ENCODE measurements at places on chromosomes 1 and 21. TPM values are rescaled to one million over a fixed set of nuclear protein-coding genes. Genes with fewer than 3 reads are reported as not detected.

B3GALT2 gene
- 3.3 TPM for total RNA-seq

- DNase-seq = no peak
Observed at GRCh38 chr1:240572328-240572727, 39.6 kb downstream of the GREM2 start.

PER3 gene
- 9.8 TPM for total RNA-seq

GRCh38 chr21:38909929-38910328 lies 104.2 kb downstream of the ETS2 start:
- DNase-seq = no peak

C1orf53 gene
- 0.89 TPM for total RNA-seq

CCDC27 gene
- total RNA-seq = not detected

MMEL1 gene
- 1.3 TPM for total RNA-seq

DNA sequence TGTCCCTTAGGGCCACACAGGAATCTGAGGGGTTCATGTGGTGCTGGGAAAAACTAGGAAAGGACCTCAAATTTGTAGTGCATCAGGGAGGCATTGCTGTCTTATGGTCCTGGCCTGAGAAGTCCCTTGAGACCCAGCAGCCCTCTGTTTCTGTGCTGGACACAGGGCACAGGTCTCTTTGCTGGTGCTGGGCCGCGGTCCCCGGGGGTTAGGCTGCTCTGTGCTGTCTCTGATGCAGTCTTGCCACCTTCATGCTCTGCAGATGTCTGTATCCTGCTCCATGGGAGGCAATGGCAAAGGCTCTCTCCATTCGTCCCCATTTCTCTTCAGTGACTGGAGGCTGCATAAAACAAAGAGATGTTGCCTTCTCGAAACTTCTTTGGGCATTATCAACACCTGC lies 13.0 kb downstream of the EDARADD start:
- no peak for DNase-seq

GRCh38 chr1:8682573-8682972 lies 134.9 kb downstream of the RERE start:
- no peak for DNase-seq

DNA sequence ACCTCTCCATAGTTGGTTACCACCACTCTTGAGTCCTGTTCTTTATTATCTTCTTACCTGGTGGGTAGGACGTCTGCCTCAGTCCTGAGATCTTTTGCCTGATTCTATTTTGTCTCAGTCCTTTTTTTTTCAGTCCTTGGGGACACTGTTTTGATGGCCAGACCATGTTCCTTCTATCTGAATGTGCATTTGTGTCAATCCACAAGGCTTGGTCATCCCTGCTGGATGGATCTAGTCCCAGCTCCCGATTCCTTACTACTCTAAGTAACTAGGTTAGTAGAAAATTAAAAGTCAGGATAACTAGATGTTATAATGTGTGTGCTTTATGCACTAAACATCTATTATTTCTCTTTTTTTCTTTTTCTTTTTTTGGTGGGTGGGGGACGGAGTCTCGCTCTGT lies 28.1 kb upstream of the AK4 start:
- no peak for DNase-seq

NUAK2 gene
- 2.0 TPM for total RNA-seq

DNA sequence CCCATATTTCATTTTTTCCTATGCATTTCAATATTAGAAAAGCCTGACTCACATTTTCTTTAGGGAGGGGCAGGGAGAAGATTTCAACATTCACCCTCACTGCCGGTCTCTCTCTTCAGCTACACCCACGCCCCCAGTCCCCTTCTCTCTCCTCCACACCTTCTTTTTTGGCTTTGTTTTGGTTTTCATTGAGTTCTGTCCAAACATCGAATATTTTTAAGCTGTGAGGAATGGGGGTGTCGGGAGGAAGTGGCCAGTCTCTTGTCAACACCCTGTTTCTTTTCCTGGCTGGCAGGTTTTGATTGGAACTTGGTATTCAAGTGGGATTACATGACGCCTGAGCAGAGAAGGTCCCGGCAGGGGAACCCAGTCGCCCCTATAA lies 177.3 kb downstream of the PGBD5 start:
- no peak for DNase-seq

TTC22 gene
- 3.6 TPM for total RNA-seq

CATSPERE gene
- 1.9 TPM for total RNA-seq

DNA sequence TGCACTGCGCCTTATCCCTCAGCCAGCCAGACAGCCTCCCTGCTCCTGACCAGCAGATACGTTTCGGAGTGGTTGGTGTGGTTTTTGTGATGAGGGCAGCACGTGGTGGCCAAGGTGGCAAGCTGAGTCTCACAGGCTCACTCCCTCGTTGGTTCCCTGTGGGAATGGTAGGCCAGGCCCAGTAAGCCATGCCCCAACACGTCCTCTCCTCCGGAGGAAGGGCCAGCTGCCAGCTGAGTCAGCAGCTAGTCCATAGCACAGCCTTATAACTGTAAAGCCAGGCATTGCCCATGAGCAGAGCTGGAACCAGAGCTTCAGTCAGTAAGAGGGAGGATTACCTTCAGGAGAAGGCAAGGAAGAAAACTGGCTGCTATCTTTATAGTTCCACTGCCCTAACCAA lies 29.5 kb downstream of the SZRD1 start:
- DNase-seq = no peak

GRCh38 chr1:218521414-218522169 lies 176.5 kb downstream of the TGFB2 start:
- DNase-seq = no peak

DNA sequence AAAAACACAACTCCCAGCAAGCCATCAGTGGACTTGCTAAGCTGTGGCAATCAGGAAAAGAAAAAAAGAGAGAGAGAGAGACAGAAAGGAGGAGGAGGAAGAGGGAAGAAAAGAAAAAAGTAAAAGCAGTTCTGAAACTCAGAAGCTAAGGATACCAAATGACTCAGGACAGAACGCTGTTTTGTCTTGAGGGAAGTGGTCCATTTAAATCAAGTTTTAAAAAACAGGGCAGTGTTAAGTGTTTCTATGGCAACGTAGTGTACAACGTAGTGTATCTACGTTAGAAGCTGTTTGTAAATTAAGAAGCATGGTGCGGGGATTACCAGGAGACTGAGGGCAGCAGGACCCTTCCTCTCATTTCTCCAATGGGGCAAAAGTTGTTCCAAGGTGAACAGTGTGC lies 5.8 kb downstream of the ADORA3 start:
- DNase-seq = no peak

CAMK2N1 gene
- total RNA-seq = 9.0 TPM

GRCh38 chr1:53061859-53062707 lies at the start of gene PODN:
Gene PODN, plus strand, starts transcription at chr1:53062213. Its CDS starts 7,643 bp downstream, at chr1:53069856.
- DNase-seq = no peak

- no peak for DNase-seq
Observed at GRCh38 chr1:53292690-53293089, 35.2 kb downstream of the LRP8 start.

PLPPR5 gene
- 3.2 TPM for total RNA-seq

DNA sequence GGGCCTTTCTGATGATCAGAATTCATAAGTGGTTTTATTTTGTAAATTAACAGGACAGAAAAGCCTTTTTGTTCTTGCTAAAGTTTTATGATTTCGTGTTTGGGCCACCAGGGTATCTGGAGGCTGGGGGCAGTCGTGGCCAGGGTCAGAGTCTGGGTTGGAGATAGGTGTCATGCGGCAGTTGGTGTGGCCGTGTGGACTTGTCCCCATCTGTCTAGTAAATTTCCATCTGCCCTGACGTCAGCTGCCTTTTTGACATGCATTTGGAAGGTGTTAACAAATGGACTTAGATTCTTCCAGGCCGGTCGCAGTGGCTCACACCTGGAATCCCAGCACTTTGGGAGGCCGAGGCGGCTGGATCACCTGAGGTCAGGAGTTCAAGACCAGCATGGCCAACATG lies 56.8 kb downstream of the SKI start:
- no peak for DNase-seq

GRCh38 chr1:209030454-209031167 lies 552.9 kb upstream of the CAMK1G start:
- DNase-seq = no peak

CCDC30 gene
- 1.8 TPM for total RNA-seq

- DNase-seq = no peak
Observed at GRCh38 chr1:44596511-44596910, 77.8 kb downstream of the TMEM53 start.

GRCh38 chr1:235291599-235292091 lies 36.3 kb downstream of the ARID4B start:
- DNase-seq = no peak

C1orf185 gene
- not detected for total RNA-seq

GJA9 gene
- total RNA-seq = not detected

GRCh38 chr1:7070389-7071029 lies 285.3 kb downstream of the CAMTA1 start:
- peak; percentile 23 for DNase-seq

DNA sequence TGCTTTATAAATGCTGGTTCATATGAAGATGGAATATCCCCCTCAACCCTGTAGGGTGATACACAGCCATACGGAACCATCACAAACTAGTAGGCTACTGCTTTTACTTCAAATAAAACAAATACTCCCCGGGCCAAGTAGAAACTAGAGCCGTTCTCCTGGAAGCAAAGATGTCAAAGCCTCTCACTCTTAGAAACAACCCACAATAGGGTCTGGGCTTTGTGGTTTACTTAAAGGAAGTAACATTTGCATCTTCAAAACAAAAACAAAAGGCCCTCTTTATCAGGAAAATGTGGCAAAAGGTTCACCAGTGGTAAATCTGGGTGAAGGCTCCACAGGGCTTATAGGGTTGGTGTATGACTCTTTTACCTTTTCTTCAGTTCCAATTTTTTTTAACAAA lies 49.8 kb downstream of the HLCS start:
- DNase-seq = no peak

- DNase-seq = no peak
Observed at GRCh38 chr1:55943721-55944435, 635.5 kb downstream of the PLPP3 start.

SORT1 gene
- 30.9 TPM for total RNA-seq

TCHHL1 gene
- 17.4 TPM for total RNA-seq

DNA sequence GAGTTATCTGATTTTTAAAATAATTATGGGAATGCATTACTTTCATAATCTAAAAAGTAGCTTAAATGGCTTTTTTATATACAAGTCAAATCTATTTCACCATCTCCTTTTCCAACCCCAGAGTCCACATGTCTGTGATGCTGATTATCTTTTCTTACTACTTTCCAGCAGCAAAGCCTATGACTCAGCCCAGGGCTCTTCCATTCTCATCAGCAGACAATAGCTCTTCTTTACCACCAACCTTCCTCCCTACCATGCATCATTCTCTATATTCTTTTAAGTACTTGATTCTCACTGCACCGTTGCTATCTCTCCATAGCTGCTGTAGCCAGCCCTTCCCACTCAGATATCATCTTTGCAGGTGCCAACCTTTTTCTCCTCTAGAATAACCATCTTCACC lies 61.3 kb downstream of the OVGP1 start:
- no peak for DNase-seq

- DNase-seq = no peak
Observed at GRCh38 chr1:4594286-4594991, 60.0 kb upstream of the AJAP1 start.

DNA sequence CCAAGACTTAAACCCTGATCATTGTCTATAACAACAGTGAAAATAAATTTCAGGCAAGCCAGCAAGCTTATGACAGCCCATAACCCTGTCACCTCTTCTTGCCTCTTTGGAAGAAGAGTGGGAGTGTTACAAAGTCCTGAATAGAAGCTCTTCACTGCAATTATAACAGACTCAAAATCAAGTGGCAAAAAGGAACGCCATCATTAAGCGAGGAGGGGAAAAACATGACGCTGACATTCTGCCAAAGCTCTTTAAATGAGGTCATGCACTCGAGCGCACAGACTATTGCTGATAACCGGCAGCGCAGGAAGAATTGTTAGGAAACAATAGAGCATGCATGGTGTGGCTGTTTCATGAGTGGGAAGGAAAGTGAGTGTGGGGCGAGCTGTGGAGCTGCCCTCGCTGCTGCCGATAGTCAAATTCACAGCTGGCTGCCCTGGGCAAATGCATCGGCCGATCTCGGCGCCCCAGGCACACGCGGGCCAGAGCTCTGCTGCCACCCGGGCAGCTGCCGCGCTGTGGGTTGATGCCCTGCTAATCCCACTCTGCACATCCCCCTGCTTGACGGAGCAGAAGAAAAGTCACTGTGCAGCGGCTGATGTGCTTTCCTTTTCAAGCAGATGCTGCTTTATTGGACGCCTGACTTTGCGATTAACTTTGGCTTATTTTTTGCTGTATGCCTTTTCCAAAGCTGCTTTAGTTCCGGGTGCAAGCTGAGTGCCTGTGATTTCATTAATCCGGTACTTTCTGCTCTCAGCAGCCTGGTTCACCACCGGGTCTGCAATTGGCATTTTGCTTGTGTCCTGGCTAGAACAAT lies 102.4 kb upstream of the ST6GALNAC5 start:
- DNase-seq = no peak

LCE3D gene
- 1.9 TPM for total RNA-seq

DNA sequence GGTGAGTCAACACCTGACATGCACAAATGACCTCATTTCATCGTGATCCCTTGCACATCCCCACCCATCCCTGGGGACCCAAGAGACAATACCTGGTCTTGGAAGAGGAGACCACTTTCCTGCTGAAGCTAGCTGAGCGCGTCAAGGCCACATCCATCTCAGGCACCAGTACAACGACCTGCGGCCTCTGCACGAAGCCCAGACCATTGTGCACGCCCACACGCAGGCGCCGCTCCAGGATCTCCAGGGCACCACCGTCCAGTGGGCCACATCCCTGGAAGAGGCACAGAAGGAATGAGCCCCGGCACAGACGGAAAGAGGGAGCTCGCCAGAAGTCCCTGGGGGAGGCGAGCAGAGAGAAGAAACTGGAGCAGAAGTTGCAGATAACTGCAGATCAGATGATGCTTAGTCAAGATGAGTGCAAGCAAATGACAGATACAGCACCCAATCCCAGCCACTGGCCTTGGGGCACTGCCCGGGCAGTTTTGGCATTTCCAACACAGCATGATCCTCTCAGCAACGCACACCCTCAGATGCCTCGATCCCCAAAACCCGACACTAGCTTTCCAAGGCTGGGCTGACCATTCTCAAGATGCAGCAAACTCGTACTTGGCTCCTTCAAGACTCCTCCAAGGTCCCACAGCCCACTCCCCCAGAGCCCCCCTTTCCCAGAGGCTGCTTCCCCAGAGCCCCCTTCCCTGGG lies 44.1 kb downstream of the NPHP4 start:
- no peak for DNase-seq

FCGR1A gene
- 3.3 TPM for total RNA-seq

DNA sequence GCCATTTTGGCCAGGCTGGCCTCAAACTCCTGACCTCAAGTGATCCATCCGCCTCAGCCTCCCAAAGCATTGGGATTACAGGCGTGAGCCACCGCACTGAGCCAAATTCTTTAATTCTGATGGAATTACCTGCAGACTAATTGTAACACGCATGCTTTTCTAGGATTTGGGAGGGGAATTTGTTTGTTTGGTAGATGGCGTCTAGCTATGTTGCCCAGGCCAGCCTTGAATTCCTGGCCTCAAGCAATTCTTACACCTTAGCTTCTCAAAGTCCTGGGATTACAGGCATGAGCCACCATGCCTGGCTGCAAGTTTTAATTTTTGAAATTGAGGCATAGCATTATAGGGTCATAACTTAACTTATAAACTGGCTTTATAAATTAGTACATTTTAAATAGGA lies 18.6 kb downstream of the RTCA start:
- no peak for DNase-seq

INKA2 gene
- total RNA-seq = 5.9 TPM
